ENCODE measurements at places on chromosomes 11 and 22. TPM values are rescaled to one million over a fixed set of nuclear protein-coding genes. Genes with fewer than 3 reads are reported as not detected.

Gene CARNS1
- total RNA-seq = 2.3 TPM

Gene C11orf42
- total RNA-seq = not detected

Gene LINC01488
- total RNA-seq = not detected

GRCh38 chr11:77036398-77036797, 2.2 kb downstream of the B3GNT6 start:
- H3K4me1 ChIP-seq = no peaks in the 10 kb centered on the region
- no peaks in the 10 kb centered on the region for H3K27me3 ChIP-seq
- DNase-seq = no peak
- H3K27ac ChIP-seq = no peak overlapping the region
- no peaks in the 10 kb centered on the region for H3K36me3 ChIP-seq

- H3K36me3 ChIP-seq = no peaks in the 10 kb centered on the region
- no peak for DNase-seq
- H3K4me3 ChIP-seq = no peak overlapping the region
- no peaks in the 10 kb centered on the region for H3K4me1 ChIP-seq
- H3K27me3 ChIP-seq = no peaks in the 10 kb centered on the region
Observed at GRCh38 chr11:15697437-15698236, 582.9 kb downstream of the INSC start.

DNA sequence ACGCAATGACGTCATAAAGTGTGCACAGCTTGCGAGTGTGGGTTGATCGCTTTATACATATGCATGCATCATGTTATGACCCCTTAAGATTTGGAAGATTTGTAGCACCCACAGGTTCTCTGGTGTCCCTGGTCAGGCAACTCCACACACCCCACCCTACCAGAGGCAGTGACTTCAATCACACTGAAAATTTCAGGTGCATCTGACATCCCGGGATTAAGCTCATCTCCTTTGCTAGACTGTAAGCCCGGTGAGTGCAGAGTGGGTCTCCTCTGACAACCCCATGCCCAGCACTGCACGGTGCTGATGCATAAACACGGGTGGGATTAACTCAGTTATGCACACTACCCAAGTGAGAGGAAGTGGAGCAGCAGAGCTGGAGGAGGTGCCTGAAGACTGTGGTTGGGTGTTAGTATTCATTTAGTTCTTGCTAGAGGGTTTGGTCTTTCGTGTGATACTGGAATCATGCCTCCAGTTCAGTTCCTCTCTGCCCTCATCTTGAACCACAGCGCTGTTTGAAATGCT, 6.5 kb downstream of the ARSA start:
- peak overlapping the region; percentile 85 for H3K27ac ChIP-seq
- peaks cover 37% of the 10 kb centered on the region for H3K4me1 ChIP-seq
- no peaks in the 10 kb centered on the region for H3K27me3 ChIP-seq

GRCh38 chr11:67406420-67406968, 2.6 kb downstream of the TBC1D10C start:
- H3K4me1 ChIP-seq = peaks cover 84% of the 10 kb centered on the region
- peak overlapping the region; percentile 81 for H3K27ac ChIP-seq
- no peak overlapping the region for H3K4me3 ChIP-seq
- peaks cover 22% of the 10 kb centered on the region for H3K36me3 ChIP-seq

- no peaks in the 10 kb centered on the region for H3K27me3 ChIP-seq
- H3K4me1 ChIP-seq = peaks cover 47% of the 10 kb centered on the region
Observed at GRCh38 chr11:134037046-134037908, 31.6 kb upstream of the JAM3 start.

DNA sequence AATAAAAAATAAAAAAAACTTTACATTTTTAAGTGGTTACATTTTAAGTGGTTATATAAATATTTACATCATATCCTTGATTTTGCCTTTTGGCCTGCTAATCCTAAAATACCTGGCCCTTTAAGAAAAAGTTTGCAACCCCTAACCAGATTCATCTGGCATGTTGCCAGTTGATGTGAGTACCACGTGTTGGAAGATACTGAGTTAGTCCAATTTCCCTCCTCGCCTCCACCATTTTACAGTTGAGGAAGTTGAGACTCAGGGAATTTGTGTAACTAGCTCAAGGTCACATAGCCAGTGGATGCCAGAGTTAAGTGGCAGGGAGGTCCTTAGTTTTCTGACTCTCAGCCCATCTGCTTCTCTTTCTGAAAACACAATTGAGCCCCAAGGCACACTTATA, 5.1 kb downstream of the ELF5 start:
- H3K27ac ChIP-seq = no peak overlapping the region
- H3K36me3 ChIP-seq = no peaks in the 10 kb centered on the region
- no peaks in the 10 kb centered on the region for H3K27me3 ChIP-seq

DNA sequence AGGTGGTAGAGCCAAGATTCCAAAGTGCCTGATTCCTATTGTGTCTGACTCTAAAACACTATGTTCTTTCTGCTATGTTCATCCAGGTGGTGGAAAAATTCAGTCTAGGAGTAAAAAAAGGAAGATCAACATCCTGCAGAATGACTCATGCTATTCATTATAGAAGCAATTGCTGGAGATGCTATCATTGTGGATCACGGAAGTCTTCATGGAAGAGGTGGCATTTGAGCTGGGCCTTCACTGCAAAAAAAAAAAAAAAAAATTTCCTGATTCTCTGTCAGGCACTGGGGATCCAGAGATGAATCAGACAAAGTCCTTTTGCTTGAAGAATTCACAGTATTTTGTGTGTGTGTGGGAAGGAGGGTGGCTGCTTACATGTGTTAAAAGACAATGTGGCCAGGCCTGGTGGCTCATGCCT, 1.4 kb upstream of the UVRAG start:
- peak overlapping the region; percentile 85 for H3K27ac ChIP-seq
- no peaks in the 10 kb centered on the region for H3K36me3 ChIP-seq
- H3K4me3 ChIP-seq = no peak overlapping the region

- H3K27me3 ChIP-seq = peaks cover 7% of the 10 kb centered on the region
- no peaks in the 10 kb centered on the region for H3K36me3 ChIP-seq
- H3K27ac ChIP-seq = no peak overlapping the region
- no peak overlapping the region for H3K4me3 ChIP-seq
- H3K4me1 ChIP-seq = no peaks in the 10 kb centered on the region
Observed at GRCh38 chr22:50599816-50600455, 657 bp upstream of the MAPK8IP2 start.

GRCh38 chr11:34037016-34037415, 14.5 kb upstream of the CAPRIN1 start:
- no peak for DNase-seq
- H3K4me3 ChIP-seq = no peak overlapping the region
- no peaks in the 10 kb centered on the region for H3K27me3 ChIP-seq

DNA sequence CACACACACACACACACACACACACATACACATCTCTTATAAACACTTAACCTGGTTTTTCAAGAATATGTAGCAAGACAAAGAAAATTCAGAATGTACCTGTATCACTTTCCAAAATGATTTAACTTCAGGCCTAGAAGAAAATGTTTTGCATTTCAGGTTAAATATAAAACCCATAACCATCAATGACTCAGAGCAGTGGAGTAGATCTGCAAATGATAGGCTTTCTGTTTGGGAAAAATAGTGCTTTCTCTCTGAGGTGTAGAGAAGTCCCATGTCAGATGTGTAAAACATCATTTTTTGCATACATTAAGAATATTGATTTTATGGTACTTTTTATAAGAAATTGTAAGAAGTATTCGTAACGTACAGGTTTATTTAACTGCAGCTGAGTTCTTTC, 116.9 kb downstream of the STK33 start:
- H3K4me1 ChIP-seq = no peaks in the 10 kb centered on the region
- no peak overlapping the region for H3K4me3 ChIP-seq
- no peaks in the 10 kb centered on the region for H3K36me3 ChIP-seq
- H3K27me3 ChIP-seq = no peaks in the 10 kb centered on the region
- DNase-seq = no peak

DNA sequence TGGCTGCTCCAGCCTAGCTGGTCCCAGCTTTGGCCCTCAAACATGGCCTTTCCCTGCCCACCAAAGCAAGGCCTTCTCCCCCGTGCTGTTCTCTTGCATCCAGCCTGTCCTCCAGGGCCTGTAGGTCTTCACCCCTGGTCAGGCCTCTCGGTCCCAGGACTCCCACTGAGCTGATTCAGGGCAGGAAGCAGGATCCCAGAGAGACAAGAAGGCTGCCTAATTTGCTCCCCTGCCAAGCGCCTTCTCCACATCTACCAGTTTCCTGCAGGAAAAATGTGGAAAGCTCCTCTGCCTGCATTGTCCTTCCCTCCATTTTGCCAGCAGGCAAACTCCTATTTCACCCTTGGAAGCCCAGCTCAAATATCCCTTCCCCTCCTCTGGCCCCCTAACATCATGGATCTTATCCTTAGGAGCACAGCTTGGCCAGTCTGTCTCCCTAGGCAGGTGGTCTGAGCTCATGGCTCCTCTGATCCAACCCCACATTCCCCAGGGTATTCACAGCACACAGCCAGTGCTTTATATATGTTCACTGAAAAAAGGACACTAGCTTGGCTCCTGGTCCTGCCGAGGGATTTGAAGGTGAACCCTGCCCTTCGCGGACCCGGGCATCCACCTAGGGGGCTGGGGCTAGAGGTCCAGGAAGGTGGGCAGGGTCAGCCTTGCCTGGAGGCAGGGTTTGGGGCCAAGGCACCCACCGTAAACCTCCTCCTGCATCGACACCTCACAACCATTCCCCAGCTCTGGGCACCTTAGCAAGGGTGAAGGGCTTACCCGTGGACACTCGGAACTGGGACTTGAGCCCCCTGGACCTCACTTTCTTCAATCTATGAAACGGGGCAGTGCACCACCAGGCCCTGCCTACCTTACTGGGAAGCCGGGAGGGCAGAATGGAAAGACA, 968 bp downstream of the RHBDD3 start:
- peak overlapping the region; percentile 99 for H3K27ac ChIP-seq
- no peaks in the 10 kb centered on the region for H3K27me3 ChIP-seq
- no peak for DNase-seq
- H3K36me3 ChIP-seq = peaks cover 5% of the 10 kb centered on the region

DNA sequence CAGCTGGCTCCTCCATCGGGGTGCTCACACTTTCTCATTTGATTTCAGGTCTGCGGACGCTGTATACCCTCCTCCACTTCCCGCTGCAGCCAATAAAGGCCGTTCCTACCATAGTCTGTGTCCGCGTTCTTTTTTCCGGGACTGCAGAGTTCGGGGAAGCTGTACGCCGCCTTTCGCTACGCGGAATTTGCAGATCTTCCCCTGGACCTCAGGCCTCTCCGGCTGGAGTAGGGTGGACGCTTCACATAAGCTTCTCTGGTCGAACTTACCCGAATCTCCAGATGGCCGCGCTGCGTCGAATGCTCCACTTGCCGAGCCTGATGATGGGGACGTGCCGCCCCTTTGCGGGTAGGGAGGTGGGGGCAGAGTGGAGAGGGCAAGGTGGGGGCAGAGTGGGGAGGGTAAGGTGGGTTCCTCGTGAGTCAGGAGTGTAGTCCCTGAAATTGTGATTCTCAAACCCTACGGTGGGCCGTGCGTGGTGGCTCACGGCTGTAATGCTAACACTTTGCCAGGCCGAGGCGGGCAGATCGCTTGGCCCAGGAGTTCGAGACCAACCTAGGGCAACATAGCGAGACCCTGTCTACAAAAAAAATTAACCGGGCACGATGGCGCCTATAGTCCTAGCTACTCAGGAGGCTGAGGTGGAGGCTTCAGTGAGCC, 617 bp downstream of the CSKMT start:
- peak; percentile 58 for DNase-seq
- H3K4me3 ChIP-seq = peak overlapping the region; percentile 88
- H3K27me3 ChIP-seq = no peaks in the 10 kb centered on the region
- peak overlapping the region; percentile 73 for H3K27ac ChIP-seq
- H3K36me3 ChIP-seq = peaks cover 15% of the 10 kb centered on the region
- H3K4me1 ChIP-seq = peaks cover 48% of the 10 kb centered on the region

GRCh38 chr11:29024386-29024785, 916.2 kb downstream of the METTL15 start:
- H3K27ac ChIP-seq = no peak overlapping the region
- DNase-seq = no peak
- no peaks in the 10 kb centered on the region for H3K36me3 ChIP-seq
- H3K27me3 ChIP-seq = no peaks in the 10 kb centered on the region

DNA sequence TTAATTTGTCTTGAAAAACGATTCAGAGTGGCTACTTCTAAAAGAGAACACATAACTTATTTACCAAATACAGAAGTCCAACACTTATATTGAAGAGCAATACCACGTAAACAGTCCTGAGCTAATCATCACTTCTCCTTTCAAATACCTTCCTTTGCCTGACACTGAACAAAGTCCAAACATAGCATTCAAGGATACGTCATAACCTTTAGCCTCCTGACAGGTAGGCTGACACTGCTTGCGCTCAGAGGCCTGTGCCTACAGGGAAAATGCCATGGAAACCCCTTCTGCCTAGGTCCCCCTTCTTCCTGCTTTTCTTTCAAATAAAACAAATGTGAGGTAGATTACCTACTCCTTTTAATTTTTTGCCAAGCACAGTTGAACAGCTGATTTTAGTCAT, 510.0 kb downstream of the INSC start:
- no peaks in the 10 kb centered on the region for H3K36me3 ChIP-seq
- DNase-seq = no peak
- H3K4me3 ChIP-seq = no peak overlapping the region
- no peaks in the 10 kb centered on the region for H3K4me1 ChIP-seq
- H3K27me3 ChIP-seq = peaks cover 3% of the 10 kb centered on the region

DNA sequence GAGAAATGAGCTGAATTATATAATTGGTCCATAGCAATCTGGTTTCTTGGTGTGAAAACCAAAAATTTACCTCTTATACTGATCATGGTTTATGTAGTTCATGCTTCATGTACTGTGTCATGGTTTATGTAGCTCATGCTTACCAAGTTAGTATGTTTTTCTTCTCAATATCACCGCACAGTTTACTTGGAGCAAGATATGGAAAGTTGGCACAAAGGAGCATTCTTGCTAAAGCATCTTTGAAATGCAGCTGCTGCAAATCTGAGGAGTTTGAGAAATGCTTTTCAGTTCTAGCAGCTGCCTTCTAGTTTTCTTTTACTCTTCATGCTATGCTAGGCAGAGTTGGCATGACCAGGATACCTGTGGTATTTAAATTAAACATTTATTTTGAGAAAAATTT, 4.5 kb downstream of the OR10G7 start:
- no peak overlapping the region for H3K4me3 ChIP-seq
- no peaks in the 10 kb centered on the region for H3K4me1 ChIP-seq
- DNase-seq = no peak
- no peaks in the 10 kb centered on the region for H3K36me3 ChIP-seq
- H3K27ac ChIP-seq = no peak overlapping the region
- no peaks in the 10 kb centered on the region for H3K27me3 ChIP-seq

- H3K27ac ChIP-seq = no peak overlapping the region
- peaks cover 10% of the 10 kb centered on the region for H3K4me1 ChIP-seq
- H3K4me3 ChIP-seq = no peak overlapping the region
- peaks cover 5% of the 10 kb centered on the region for H3K27me3 ChIP-seq
- H3K36me3 ChIP-seq = no peaks in the 10 kb centered on the region
- DNase-seq = no peak
Observed at GRCh38 chr22:45645150-45645525, 26.5 kb upstream of the ATXN10 start.

- DNase-seq = no peak
- H3K27ac ChIP-seq = no peak overlapping the region
- no peaks in the 10 kb centered on the region for H3K27me3 ChIP-seq
- no peaks in the 10 kb centered on the region for H3K36me3 ChIP-seq
- H3K4me3 ChIP-seq = no peak overlapping the region
Observed at GRCh38 chr11:115715251-115715770, 211.1 kb upstream of the CADM1 start.

DNA sequence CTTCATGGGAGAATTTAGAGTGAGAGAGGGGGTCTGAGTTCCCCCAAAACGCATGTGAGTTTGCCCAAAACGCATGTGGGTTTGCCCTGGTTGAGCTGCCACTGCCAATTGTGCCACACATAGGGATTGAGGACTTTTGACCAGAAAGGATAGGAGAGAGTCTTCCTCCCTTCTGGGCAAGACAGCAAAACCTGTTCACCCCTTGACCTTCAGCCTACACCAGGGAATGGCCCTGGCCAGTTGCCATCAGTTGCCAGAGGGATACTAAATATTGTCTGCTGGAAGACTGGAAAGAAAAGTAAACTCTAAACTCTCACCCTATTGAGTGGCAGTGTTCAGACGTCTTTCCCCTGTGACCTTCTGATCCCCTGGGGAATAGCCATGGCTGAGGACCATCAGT, 363.8 kb downstream of the DLG2 start:
- H3K36me3 ChIP-seq = no peaks in the 10 kb centered on the region
- no peak overlapping the region for H3K4me3 ChIP-seq
- H3K27me3 ChIP-seq = no peaks in the 10 kb centered on the region

Data from CD4-positive, alpha-beta memory T cell (primary cell).